Foreskin keratinocyte (primary cell): ENCODE measurements at places on chromosomes 6 and 20. TPM values are rescaled to one million over a fixed set of nuclear protein-coding genes. Genes with fewer than 3 reads are reported as not detected.

DNA sequence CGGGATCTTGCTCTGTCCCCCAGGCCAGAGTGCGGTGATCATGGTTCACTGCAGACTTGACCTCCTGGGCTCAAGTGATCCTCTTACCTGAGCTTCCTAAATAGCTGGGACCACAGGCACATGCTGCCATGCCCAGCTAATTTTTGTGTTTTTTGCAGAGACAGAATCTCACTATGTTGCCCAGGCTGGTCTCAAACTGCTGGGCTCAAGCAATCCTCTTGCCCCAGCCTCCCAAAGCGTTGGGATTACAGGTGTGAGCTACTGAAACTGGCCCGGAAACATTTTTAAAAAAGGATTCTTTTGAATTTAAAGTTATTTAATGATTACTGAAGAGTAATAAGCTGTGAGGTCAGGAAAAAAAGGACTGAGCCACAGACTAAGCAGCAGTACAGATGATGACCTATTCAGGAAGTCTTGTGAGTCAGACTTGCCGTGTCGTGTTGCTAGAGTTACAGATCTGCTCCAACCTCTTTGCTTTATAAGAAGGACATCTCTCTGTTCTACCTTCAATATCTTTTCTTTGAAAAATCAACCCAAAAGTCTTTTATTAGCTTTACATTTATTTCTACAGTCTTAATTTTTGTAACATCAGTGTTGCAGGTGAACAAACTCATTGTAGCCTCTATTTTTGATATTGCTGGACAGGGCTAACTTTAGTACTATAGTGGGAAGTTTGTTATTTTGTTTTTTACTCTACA is 108.7 kb downstream of the NCOA3 start:
- peak; percentile 66 for DNase-seq

DNA sequence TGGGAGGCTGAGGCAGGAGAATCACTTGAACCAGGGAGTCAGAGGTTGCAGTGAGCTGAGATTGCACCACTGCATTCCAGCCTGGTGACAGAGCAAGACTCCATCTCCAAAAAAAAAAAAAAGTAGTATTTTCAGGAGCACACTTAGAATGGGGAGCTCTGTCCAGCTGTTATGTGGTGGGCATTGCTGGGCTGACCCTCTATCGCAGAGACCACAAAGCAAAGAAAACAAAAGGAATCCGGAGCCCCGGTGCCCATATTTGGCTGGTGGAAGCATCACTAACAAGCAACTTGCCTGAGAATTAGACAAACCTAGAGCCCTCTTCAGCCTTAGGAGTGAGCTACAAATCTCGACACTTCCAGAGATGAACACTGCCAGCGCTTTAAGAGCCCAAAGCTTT is 137.3 kb upstream of the GPR6 start:
- DNase-seq, result no peak

- DNase-seq, result peak; percentile 30
These were observed 50.8 kb upstream of the NRN1 start for GRCh38 chr6:6057442-6058053.

DNA sequence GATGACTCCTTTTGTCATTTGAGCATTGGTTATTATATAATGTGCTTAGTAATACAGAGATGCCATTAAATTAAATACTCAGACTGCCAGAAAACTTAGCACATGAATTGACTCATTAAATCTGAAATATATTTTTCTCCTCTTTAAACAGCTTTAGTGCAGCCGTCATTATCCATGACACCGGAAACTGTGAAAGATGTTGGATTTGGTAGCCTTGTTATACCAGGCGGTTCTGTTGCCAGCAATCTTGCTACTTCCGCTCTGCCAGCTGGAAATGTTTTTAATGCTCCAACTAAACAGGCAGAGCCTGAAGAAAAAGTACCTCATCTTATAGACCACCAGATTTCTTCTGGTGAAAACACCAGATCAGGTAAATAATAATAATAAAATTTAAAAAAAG is 97.6 kb downstream of the SCAF8 start:
- no peak for DNase-seq

- no peak for DNase-seq
These were observed 152.4 kb downstream of the TFAP2A start for GRCh38 chr6:10262505-10262904.

GRCh38 chr20:61117725-61118124 is 134.3 kb upstream of the CDH4 start:
- DNase-seq, result no peak

GRCh38 chr6:2745246-2745645 is 5.5 kb downstream of the MYLK4 start:
- DNase-seq, result no peak

DNA sequence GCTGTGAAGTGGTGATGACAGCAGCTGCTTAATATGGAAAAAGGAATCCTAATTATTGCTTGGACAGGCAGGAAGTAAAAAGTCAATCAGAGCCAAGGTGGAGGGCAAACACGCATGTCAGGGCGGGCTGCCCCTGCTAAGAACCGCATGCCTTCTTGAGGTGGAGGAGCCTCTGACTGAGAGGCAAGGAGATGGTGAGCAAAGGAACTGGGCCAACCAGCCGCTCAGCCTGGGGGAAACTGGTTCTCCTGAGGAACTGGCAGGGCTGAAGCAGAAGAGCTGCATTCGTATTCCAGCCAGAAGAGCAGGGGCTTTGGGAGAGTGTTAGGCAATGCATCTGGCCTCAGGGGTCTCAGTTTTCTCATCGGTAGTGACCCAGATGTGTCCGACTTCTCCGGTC is 13.1 kb upstream of the MLN start:
- no peak for DNase-seq

- no peak for DNase-seq
These were observed 745.1 kb upstream of the MARCKS start for GRCh38 chr6:113112086-113112485.

- DNase-seq, result no peak
These were observed 11.5 kb downstream of the HLA-DPA1 start for GRCh38 chr6:33061987-33062386.

- no peak for DNase-seq
These were observed 874 bp downstream of the ZBTB46 start for GRCh38 chr20:63829945-63830835.

DNA sequence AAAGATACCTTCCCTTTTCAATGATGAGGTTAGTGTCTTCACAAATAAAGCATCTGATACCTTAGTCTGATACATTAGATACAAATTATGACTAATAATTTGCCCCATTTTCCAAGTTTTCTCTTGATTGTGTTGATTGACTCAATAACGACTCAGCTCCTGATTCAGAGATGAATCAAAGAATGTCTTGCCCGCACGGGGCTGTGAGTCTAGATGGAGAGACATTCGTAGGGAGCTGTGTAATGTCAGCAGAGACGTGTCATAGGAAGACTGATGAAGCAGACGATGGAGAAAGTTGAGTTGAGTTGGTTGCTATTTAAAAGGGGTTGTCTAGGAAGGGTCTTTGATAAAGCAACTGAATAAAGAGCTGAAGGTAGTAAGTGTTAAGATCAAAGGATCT is 78.2 kb downstream of the TSHZ2 start:
- DNase-seq, result peak; percentile 66

- DNase-seq, result no peak
These were observed 1.3 kb upstream of the RBBP8NL start for GRCh38 chr20:62428396-62429295.

- no peak for DNase-seq
These were observed 1.0 kb downstream of the RALGAPA2 start for GRCh38 chr20:20711413-20711812.

- DNase-seq, result no peak
These were observed 163.5 kb upstream of the TOP1 start for GRCh38 chr20:40865095-40865494.

DNA sequence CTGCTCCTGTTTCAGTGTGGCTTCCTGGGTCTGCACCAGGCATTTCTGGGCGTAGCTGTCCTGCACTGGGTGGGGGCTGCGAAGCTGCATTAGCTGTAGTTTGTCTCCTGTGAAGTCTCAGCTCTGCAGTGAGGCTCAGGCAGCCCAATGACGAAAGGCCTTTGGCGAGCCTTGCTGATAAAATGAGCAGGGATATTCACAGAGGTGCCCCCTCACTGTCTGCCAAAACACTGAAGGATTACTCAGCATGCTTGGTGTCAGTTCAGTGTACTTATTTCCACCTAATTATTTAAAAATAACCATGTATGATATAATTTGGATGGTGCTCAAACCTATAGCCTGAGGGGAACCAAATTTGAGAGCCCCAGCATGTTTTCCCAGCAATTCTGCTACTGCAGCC is 73.5 kb downstream of the ECT2L start:
- DNase-seq, result no peak

DNA sequence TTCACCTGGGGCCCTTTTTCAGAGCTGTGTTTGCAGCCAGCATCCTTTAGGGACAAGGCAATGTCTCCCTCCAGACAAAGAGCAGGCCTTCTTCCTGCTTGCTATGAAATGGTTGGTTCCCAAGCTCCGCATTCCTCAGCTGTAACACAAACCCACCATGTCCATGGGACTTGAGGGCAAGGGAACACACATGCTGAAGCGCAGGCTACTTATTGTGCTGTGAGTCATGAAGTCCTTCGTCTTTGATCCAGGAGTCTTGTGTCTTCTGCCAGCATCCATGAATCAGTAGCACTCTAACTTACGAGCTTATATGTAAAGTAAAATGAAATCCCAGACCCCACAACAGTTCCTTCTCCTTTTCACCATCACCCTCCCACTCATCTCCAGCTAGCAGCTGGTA is 59.0 kb downstream of the ANKRD60 start:
- no peak for DNase-seq

GRCh38 chr6:116374586-116374985 is 3.8 kb downstream of the DSE start:
- DNase-seq, result no peak

GRCh38 chr6:54072635-54073313 is 38.5 kb upstream of the MLIP start:
- DNase-seq, result no peak

DNA sequence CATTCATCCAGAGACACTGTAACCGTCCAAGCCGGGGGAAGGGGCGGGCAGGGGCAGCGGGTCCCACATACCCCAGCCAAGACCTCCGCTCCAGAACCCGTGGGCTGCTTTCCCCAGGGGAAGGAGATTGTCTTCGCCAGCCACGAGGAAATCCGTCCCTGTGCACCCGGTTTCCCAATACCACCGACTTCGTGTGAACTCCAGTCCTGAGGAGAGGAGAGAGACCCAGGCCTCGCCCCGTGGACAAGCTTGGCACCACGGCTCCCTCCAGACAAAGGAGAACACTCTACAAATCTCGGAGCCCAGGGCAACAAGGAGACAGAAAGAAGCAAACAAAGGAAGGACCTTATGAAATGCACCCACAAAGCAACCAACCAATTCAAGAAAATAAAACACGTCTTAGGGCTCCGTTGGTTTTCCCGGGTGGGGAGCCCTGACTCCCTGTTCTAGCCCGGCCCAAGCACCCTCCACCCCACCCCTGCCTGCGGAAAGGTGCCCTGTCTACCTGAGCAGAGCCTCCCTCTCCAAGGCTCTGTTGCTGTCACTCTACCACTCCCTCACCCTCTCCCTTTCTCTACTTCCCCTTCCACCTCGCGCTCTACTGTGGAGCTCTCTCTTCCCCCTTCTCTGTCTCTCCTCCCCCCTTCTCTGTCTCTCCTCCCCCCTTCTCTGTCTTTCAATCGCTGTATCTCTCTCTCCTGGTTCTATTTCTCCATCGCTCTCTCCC is 1382.8 kb upstream of the DEFB115 start:
- DNase-seq, result no peak

DNA sequence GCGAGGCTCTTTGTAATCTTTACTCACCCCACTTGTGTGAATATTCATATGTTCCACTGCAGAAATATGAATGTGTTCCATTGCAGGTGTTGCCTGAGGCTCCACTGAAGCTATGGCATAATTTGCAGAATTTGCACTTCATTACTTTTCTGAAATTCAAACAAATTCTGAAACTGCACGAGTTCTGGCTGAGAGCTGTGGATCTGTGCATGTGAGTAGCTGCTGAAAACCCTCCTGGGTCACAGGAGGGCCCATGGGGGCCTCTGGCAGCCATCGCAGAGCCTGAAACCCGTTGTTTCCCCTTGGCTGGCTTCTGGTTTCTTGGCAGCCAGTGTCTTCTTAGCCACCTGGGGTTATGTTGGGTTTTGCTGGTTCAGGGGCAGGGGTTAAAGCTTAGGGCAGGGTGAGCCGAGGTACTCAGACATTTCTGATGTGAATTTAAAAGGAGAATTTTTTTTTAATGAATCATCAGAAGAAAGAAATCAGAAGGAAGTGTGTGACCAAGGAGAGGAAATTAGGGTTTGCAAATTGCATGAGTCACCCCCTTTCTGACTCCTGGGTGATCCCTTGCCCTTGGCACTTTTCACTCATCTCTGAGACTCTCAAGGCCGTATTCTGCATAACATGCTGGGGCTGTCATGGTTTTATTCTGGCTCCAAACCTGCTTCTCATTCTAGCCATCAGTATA is 40.6 kb downstream of the TOX2 start:
- DNase-seq, result peak; percentile 97

DNA sequence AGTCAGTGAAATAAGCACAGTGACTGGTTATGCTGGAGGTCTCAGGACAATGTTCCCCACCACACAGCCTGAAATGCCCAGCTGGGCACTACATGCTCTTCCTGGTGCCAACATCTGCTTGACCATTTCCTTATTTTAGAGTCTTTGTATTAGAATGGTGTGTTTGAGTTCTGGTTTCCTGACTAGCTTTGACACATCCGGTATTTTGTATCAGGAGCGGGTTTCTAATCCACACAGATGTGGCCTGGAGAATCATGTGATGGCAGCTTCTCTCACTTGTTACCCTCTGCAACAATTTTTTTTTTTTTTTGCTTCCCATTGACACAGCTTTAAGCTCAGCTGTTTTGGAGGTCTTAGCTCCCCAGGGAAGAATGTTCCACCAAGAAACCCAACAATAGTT is 164.5 kb upstream of the CST7 start:
- DNase-seq, result no peak

- DNase-seq, result no peak
These were observed 41.4 kb downstream of the MAP7 start for GRCh38 chr6:136508725-136509392.

DNA sequence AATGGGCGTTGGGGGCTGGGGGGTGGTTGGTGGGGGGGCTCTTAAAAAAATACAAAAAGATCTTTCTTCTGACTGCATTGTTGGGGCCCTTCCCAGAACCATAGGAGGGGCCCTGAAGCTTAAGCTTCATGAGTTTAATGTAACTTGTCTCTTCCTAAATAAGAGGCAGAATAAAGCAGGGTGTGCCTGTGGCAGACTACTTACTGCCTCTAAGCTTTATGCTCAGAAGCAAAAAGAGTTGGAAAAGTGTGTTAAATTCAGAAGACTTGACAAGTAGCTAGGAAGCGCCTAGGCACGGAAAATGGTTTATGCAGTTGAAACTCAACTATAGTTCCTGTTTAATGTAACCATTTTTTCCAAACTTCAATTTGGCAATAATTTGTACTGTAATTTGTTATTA is 44.5 kb downstream of the TIAM2 start:
- no peak for DNase-seq

GRCh38 chr6:32108727-32109113 is 418 bp downstream of the TNXB start:
- DNase-seq, result no peak

- DNase-seq, result no peak
These were observed 8.7 kb downstream of the PMEPA1 start for GRCh38 chr20:57701090-57701489.

GRCh38 chr6:158631678-158632537 is 12.6 kb downstream of the DYNLT1 start:
- peak; percentile 15 for DNase-seq

Gene PTCRA
- polyA plus RNA-seq, result not detected in 2 replicates

Gene RAET1G
- polyA plus RNA-seq, result 1.1 and 1.8 TPM in 2 replicates

Gene PGC
- not detected in 2 replicates for polyA plus RNA-seq

Gene HAO1
- not detected in 2 replicates for polyA plus RNA-seq

Gene EDEM2
- 24.8 and 25.0 TPM in 2 replicates for polyA plus RNA-seq

Gene DSP
- polyA plus RNA-seq, result 63.1 and 67.4 TPM in 2 replicates

Gene CEP162
- 2.0 and 2.1 TPM in 2 replicates for polyA plus RNA-seq

Gene SAMD10
- 2.1 and 2.3 TPM in 2 replicates for polyA plus RNA-seq

Gene MCCD1
- not detected in 2 replicates for polyA plus RNA-seq

Gene FERMT1
- 58.5 and 95.3 TPM in 2 replicates for polyA plus RNA-seq

Gene GABRR1
- polyA plus RNA-seq, result not detected in 2 replicates

Gene SLC22A16
- polyA plus RNA-seq, result 0.09 TPM in 1 of 2 replicates, not detected in the other

Gene DEFB121
- polyA plus RNA-seq, result not detected in 2 replicates
